ENCODE measurements at places on chromosomes 7 and 10.

DNA sequence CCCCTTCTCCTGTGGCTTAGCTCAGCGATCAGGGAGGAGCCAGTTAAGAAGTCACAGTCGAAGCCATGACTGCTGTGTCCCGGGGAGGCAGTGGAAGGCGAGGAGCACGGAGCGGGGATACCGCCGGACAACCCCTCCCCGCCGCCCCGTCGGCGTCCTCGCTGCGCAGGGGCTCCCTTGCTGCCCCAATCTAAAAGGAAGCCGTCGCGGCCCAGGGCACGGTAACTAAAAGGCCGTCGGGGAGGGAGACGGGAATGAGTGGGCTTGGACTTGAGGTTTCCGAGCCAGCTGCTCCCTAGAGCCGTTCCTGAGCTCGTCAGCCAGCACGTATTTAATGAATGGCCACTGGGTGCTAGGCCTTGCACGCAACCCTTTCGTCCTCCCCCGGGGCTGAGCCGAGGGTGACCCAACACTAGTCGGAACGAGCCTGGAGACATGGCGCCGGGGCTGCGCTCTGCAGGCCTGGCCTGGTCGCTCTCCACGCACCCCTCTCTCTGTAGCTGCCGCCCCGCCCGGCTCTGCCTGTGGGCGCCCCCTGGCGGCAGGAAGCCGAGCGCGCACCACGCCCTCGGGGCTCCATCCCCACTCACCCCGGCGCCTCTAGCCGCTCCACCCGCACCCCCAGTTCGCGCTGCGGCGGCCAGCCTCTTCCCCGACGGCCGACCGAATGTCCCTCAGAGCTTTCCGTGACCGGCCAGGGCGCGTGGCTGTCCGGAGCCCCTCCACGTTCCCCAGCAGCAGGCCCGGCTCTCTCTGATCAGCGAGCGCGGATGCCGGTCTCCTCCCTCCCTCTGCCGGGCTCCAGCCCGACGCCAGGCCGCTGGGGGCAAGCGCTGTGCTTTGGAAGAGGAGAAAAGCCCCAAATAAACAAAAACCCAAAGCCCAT, 29.3 kb upstream of the KCNK18 start:
- peak; percentile 48 for DNase-seq

DNA sequence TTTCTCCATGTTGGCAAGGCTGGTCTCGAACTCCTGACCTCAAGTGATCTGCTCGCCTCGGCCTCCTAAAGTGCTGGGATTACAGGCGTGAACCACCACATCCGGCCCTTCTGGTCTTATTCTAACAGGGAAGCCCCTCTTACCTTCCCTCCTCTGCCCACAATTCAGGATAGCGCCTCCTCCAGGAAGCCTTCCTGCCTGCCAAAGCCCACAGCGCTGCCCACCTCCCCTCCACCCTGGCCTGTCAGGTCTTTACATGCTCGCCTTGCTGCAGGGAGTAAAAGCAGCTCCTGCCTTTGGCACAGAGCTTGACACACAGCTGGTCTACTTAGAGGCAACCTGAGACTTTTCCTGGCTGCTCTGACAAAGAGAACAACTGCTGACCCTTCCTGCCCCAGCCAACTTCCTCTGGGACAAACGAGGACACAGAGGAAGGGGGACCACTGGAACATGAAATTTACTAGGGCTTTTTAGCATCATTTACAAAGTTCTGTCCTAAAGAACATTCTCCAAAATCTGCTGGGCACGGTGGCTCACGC, 13.2 kb downstream of the MLXIPL start:
- DNase-seq = no peak

GRCh38 chr7:88355011-88355410, 48.3 kb upstream of the STEAP4 start:
- DNase-seq = no peak

- DNase-seq = no peak
These were observed 76.8 kb upstream of the PRKG1 start for GRCh38 chr10:50997461-50997860.

GRCh38 chr10:36717118-36717517, 408.3 kb upstream of the ANKRD30A start:
- no peak for DNase-seq

DNA sequence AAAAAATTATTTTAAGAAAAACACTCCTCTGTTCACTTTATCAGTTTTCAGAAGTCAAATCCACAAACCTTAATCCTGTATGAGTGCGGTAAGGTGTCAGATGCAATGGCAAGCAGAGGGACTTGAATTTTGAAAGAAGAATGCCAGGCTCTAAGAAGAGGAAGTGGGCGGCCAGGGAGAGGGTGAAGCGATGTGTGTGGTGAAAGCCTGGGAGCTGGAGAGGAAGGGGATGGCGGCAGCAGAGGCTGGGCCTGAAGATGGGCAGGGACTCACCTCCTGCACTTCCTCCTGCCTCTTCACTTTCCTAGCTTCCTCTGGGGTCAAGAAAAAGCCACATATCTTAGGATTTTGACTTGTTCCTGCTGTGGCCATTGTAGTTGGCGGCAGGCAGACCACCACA, 609.6 kb downstream of the PARD3 start:
- no peak for DNase-seq

Measured in effector CD8-positive, alpha-beta T cell (primary cell).